ENCODE measurements at places on chromosomes 7 and 10. TPM values are rescaled to one million over a fixed set of nuclear protein-coding genes. Genes with fewer than 3 reads are reported as not detected.

DNA sequence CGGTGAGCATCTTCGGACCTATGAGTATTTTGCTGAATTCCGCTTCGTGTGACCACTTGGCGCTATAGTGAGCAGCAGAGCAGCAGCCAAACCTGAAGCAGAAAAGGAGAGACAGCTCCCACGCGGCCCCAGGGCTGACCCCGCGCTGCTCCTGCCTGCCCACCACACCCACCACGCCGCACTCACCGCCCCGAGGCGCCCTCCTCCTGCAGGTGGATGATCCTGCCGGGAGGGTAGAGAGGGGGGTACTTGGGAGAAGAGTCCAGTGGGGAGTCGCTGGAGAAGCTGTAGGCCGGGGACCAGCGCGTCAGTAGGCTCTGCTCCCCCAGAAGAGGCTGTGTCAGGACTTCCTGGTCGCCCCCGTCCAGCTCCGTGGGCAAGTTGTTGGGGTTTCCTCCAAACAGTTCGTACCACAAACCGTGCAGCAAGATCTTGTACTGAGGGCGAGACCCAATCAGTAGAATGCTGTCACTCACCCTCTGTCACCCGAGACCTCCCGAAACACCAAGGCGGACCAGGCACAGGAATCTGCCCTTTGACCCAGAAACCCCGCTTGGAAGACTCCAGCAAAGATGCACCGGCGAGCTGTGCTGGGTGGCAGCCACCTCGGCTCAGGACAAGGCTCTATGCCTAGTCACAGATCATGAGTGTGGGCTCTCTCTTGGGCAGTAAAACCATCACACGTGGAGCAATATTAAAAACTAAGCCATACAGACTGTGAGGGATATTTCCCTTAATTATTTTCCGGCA, 37.6 kb downstream of the DAGLB start:
- no peaks in the 10 kb centered on the region for H3K27me3 ChIP-seq
- 0 out of 2 replicates have a peak overlapping the region, but pooled peaks have one; percentile 45 for H3K27ac ChIP-seq
- H3K4me1 ChIP-seq, result no peaks in the 10 kb centered on the region
- H3K4me3 ChIP-seq, result no peak overlapping the region

- 0 out of 2 replicates have a peak, but pooled peaks cover under 1% of the 10 kb centered on the region for H3K27me3 ChIP-seq
- H3K36me3 ChIP-seq, result no peaks in the 10 kb centered on the region
- H3K27ac ChIP-seq, result no peak overlapping the region
- peaks cover 85% of the 10 kb centered on the region for H3K4me1 ChIP-seq
- no peak overlapping the region for H3K4me3 ChIP-seq
Observed at GRCh38 chr7:47574482-47575329, 7.2 kb downstream of the TNS3 start.

- DNase-seq, result no peak
- no peak overlapping the region for H3K27ac ChIP-seq
- no peaks in the 10 kb centered on the region for H3K36me3 ChIP-seq
- H3K27me3 ChIP-seq, result no peaks in the 10 kb centered on the region
Observed at GRCh38 chr7:138934861-138935260, 46.3 kb downstream of the KIAA1549 start.

GRCh38 chr10:3472287-3473051, 299.9 kb upstream of the PITRM1 start:
- H3K27me3 ChIP-seq, result no peaks in the 10 kb centered on the region
- H3K27ac ChIP-seq, result peak overlapping the region; percentile 28
- peaks cover 52% of the 10 kb centered on the region for H3K4me1 ChIP-seq
- DNase-seq, result no peak
- no peak overlapping the region for H3K4me3 ChIP-seq

The EVX1 gene
- not detected for total RNA-seq

Measured in WTC11 (cell line).